ENCODE measurements at places on chromosomes 7 and 10.

- no peak for DNase-seq
These were observed 51.7 kb upstream of the PPIF start for GRCh38 chr10:79295563-79295962.

- no peak for DNase-seq
These were observed 917.0 kb downstream of the CNTNAP2 start for GRCh38 chr7:147033641-147034040.

DNA sequence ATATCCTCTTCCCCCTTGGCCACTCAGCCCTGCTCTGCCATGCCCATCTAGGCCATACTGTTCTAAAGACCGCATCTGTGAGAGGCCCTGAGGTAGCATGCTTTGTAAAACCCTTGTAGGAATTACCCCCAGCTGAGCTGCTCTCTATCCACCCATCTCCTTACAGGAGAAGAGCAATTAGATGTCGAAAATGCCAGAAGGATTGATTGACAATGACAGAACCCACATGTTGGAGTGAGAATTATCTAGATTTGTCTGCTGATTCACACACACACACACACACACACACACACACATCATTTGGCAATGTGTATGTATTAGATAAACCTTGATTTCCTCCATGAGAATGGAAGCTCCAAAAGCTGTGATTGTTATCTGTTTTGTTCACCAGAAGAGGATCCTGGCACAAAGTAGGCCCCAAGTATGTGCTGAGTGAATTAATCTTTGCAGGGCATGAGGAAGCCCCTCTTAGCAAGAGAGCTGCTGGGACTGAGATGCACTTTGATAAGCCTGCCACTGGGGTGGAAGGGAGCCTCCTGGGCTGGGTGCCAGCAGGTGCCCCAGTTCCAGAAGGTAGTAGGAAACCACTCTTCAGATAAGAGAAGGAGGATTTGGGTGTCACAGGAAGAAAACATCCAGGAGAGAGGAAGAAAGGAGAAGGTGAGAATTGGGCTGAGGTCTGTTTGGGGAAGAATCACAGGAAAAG, 187.5 kb upstream of the ADO start:
- DNase-seq = no peak

DNA sequence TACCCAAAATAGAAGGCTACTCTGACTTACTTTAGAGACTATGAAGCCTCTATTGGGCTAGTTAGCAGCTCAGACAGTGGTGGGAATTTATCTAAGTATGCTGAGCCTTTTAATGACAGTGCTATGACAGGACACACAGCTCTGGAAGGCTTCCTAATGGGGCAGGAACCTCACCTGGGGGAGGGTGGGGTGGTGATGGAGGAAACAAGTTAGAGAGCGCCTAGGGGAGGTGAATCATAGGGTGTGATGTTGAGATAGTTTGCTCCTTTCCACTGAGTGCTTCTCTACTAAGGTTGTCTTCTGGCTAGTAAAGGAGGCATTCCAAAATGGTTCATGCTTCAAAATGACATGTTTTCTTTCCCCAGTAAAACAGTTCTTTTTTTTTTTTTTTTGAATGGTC, 42.1 kb downstream of the PPP1R9A start:
- no peak for DNase-seq

GRCh38 chr7:95469187-95469586, 16.6 kb upstream of the ASB4 start:
- no peak for DNase-seq

- DNase-seq = peak; percentile 35
These were observed 165.1 kb downstream of the GLRX3 start for GRCh38 chr10:130301021-130301892.

DNA sequence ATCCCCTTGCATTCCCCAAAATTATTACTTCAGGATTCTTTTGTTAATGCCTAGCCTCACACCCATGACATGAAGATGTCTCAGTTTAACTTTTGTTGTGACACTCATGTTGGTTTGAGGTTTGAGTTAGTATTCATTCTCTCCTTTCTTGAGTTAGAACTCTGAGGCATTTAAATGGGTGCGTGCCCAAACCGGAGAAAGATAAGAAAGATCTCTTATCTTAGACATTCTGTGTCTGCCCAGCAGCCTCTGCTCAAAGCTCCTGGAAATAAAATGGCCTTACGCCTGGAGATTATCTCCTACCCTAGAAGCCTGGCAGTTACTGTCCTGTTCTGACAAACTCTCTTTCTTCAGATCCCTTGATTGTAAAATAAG, 26.3 kb downstream of the WBP1L start:
- DNase-seq = no peak

GRCh38 chr10:34491678-34492077, 323.4 kb downstream of the PARD3 start:
- no peak for DNase-seq

DNA sequence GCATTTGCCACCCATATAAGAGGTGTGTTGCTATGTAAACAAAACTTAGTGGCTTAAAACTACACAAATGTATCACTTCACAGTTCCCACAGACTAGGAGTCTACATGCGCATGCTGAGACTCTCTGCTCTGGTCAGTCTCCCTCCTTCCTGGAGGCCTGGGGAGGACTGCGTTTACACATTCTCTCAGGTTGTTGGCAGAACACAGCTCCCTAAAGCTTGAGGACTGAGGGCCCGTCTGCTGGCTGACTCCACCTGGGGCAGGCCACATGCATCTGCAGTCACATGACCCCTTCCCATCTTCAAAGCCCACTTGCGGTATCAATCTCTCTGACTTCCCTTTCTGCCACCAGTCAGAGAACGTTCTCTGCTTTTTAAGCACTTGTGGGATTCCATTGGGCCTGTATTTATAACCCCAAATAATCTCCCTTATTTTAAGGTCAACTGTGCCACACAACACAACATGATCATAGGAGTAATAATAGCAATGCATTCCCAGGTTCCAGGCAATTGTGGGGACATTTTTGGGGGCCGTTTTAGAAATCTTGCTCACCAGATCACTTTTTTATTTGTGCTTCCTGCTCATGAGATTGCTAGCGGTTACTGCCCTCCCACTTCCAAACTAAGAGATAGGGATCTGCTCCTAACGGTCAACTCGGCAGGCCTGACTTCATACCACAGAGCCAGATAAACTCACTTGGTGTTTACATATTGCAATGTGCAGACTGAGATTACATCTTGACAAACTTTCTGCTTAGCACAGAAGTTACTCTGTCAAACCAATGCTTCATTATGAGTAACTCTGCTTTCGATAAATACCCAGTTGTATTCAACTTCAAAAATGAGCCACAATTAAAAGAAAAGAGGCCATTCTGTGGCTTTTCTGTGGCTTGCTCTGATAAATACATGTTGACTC, 96.3 kb downstream of the ALOX5 start:
- DNase-seq = no peak

- no peak for DNase-seq
These were observed 13.5 kb downstream of the CNNM2 start for GRCh38 chr10:102931643-102932042.

DNA sequence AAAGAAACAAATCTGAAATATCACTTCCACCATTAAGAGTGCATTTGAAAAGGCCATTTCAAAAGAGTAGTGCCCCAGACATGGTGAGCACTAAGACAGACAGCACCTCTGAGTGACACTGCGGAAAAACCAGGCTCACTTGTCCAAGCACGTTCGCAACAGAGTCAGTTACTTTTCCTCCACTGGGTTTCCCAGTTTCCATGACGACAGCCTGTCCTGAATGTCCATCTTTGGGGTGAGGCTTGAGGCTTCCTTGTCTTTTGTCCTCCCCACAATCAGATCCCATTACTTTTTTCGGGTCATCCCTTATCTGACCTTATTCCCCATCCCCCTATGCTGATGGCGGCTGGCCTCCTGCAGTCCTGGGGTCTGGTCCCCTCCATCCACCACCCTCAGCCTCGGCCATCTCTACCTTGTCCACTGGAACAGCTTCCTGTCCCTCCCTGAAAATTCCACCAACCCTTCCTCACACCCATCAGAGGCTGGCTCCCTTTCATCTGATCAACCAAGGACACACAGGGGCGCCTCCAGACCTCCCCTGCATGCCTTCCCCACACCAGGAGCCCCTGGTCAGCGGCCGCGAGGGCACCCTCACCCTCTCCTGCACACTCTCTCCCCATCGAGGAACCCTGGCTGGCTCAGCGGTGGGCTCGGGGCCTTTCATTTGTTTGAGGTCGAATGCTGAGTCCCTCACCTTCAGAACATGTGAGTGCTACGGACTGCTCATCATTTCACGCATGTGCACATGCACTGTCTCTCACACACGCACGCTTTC, 363.6 kb downstream of the DNAJB6 start:
- DNase-seq = no peak
